ENCODE measurements at places on chromosomes 5 and 9.

- no peak for DNase-seq
Observed at GRCh38 chr9:109816490-109816889, 36.5 kb downstream of the PALM2AKAP2 start.

GRCh38 chr5:138241688-138242571 lies 28.8 kb upstream of the CDC23 start:
- DNase-seq = peak; percentile 32

GRCh38 chr5:4294878-4295277 lies 699.2 kb downstream of the IRX1 start:
- DNase-seq = peak; percentile 96

- DNase-seq = no peak
Observed at GRCh38 chr9:38339087-38339486, 53.4 kb upstream of the ALDH1B1 start.

DNA sequence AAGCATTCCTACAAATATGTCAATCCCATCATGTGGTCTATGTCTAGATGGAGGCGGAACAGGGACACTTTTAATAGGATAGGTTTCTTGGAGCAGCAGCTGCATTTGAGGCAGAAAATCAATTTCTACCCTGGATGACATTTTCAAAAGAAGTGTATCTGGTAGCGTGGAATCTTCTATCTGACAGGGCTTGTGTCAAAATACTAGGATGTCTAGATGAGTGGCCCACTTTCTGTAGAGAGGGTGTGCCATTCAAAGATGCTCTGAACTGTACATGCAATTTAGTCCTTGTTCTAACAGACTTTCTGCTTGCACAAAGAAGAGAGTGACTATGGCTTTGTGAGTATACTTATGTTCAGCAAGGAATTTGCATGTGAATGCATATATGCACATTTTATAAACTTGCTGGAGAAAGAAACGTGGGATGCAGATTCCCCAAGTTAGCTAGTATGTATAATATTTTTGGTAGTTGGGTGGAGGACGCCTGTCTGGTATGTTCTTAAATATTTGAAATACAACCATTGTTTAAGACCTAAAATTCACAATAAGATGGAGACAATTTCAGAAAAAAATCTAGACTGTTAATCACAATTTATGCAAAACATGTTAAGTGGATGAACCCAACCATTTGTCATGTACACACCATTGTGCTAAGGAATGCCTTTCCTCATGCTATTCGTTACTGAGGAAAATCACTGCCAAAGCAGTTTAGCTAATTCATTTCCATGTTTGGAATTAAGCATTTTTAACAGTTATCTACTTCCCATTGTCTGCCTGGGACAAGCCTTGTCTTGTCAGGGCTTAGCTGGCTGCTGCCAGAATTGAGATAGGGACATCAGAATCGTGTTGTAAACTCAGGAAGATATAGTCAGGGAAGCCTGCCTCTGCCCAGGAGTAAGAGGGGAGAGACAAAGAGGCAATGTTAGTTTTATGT lies 129.1 kb upstream of the MEF2C start:
- DNase-seq = no peak

- no peak for DNase-seq
Observed at GRCh38 chr9:92270511-92270910, 23.0 kb downstream of the IARS1 start.

GRCh38 chr9:127742435-127743088 lies 7.5 kb upstream of the TOR2A start:
- peak; percentile 98 for DNase-seq

GRCh38 chr5:89349246-89349980 lies 466.4 kb upstream of the MEF2C start:
- no peak for DNase-seq

DNA sequence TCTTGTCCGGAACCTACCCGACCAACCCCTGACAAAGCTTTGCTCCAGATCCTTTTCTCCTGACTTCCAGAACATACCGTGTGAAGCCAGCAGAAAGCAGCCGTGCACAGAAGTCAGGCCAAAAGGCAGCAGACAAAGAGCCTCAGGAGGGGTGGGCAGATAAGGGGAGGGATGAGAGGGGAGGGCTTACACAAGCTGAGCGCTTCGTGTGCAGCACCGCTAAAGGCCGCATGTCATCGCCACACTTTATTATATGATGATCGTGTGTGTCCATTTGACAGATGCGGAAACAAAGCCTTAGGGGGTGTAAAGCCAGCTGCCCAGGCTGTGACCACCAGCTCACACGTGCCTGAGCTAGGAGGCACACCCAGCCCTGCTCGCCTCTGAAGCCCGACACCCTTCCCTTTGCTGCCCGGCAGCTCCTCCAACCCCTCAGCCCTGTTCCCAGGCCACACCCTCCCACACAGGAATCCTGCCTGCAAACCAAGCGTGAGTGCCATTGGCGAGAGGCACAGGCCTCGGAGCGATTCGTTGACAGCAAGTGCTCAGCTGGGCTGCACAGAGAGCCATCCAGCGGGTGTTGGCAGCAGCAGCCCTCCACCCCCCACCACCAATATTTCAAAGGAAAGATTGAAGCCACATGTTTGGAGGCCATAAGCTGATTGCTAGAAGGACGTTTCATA lies 170.5 kb upstream of the SMIM23 start:
- DNase-seq = no peak

DNA sequence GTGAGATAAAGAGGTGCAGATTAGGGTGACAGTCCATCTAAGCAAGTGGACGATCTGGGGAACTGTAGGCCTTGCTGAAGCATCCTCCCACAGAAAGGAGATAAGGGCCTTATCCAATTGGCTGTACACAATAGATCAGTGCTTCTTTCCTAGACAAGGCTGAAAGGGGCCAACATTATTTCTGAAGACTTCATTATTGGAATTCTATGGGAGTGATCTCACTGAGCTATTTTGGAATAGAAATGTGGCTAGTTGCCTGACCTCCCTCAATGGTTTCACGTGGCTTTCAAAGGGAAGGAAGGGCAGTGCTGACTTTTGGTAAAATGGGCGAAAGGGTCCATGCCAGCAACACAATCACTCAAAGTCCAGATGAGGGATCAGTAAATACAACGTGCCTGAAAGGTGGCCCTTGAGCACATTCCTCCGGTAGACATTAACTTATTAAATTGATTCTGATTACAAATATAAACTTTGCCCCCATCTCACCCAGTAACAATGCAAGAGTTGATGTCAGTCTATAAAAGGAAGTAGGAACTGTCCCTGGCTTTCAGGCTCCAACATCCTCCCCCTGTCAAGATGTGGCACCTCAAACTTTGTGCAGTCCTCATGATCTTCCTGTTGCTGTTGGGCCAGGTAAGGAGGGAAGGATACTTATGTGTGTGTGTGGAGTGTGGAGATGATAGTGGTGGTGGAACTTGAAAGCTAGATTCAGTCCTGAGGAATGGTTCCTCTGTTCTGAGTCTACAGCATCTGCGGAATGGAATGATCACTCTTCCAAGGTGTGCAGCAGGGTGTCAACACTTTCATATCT lies at the start of gene LEAP2:
Gene LEAP2, plus strand, starts transcription at position 550 of the 811 bp plus-strand sequence. Its CDS starts 27 bp downstream, at position 577.
- no peak for DNase-seq

- DNase-seq = no peak
Observed at GRCh38 chr9:122135529-122135859, 24.1 kb downstream of the NDUFA8 start.

DNA sequence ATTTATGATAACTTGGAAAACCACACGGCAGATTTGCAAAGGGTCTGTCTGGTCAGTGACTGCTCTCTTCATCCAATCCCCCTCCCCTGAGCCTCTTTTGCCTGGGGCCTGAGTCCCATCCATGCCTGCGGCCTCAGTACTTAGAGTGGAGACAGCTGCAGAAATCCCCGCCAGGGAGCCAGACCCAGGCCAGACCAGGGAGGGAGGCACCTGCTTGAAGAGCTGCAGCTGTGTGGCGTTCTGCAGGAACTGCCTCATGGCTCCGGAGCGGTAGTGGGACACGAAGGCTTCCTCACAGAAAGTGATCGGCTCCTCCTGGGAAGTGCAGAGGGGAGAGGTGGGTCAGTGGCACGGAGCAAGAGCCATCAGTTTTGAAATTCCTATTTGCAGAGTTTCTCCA lies 101.6 kb downstream of the CRB2 start:
- DNase-seq = no peak

GRCh38 chr5:96481009-96481786 lies 48.1 kb upstream of the PCSK1 start:
- no peak for DNase-seq

GRCh38 chr9:137683262-137683864 lies 64.6 kb downstream of the EHMT1 start:
- DNase-seq = no peak

DNA sequence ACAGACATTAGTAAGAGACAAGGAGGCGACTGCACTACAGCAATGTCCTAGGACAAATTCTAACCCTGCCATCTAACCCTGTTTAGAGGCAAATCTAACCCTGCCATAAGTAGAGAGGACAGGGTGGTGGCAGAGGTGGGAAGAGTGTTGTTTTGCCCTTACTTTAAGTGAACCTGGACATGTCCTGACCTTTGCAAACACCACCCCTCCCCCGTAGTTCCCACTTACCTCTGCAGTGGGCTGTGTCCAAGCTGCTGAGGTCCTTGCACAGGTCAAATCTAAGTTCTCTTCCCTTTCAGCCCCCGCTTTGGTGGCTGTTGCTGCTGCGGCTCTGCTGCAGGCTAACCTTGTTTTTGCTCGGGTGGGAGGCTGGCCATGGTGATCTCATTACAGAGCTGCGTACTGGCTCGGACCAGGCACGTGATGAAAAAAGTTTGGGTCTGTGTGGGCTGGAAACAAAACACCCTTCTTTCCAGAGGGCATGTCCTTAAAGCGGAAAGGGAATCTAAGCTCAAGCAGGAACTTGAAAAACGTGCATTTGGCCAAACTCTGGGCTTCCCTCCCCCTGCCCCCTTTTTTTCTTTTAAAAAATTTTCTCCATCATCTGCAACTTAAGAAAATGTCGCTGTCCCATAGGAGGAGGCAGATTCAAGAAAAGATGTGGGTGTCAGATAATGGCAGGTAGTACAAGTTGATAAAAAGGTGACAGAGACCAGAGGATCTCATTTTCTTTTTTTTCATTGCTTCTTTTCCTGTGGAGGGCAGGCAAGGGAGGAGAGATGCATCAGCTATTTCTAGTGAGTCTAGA lies at the start of gene FAXDC2:
Gene FAXDC2, minus strand, starts transcription at position 349 of the 808 bp plus-strand sequence. CDS start 12,425 bp downstream, outside the sequence.
- no peak for DNase-seq

DNA sequence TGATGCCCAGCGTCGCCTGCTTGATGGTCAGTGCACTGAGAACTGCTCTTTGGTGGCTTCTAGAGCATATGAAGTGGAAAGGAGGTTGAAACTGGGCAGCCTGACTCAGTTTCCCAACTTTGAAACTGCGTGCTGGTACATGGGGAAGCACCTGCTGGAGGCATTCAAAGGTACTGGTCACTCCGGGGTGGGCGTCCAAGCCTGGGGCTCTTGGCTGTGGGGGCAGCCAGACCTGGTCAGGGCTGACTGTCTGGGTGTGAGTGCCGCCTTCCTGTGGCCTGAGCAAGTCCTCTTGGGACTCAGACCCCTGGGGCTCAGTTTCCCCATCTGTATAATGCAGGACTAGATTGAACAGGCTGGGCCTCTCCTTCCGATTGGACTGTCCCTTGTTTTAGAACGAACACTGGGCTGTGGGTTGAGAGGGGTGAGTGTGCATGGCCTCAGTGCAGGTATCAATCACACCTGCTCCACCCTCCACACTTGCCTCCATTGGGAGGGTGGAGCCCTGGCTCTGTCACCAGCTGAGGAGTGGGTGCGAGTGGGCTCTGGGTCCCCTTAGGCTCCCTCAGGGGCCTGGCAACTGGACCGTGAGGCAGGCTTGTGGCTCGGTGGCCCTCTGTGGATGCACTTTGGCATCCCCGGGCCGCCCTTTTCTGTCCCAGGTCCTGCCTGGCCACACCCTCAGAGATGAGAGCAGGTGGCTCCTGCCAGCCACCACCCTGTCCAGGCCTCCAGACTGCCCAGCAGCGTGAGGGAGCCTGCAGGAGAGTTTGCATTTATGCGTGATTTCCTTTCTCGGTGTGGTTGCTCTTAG lies 80.2 kb downstream of the PHF2 start:
- DNase-seq = no peak
